ENCODE measurements at places on chromosomes 1 and 21. TPM values are rescaled to one million over a fixed set of nuclear protein-coding genes. Genes with fewer than 3 reads are reported as not detected.

The IL20 gene
- 0.31 TPM for total RNA-seq

The SDC3 gene
- 349 TPM for total RNA-seq

The OXCT2 gene
- not detected for total RNA-seq

The COL24A1 gene
- total RNA-seq: 2.0 TPM

The TNFSF4 gene
- 0.33 TPM for total RNA-seq

The TSSK3 gene
- 0.62 TPM for total RNA-seq

The NENF gene
- 45.8 TPM for total RNA-seq

The TENT5C gene
- total RNA-seq: 0.36 TPM

The UBE2J2 gene
- total RNA-seq: 28.9 TPM

The RHOU gene
- total RNA-seq: under 0.01 TPM

The CCDC27 gene
- not detected for total RNA-seq

The WNT3A gene
- total RNA-seq: not detected

The ANKRD45 gene
- under 0.01 TPM for total RNA-seq

The ANGPTL3 gene
- under 0.01 TPM for total RNA-seq

The FABP3 gene
- 0.69 TPM for total RNA-seq

The SPATA46 gene
- not detected for total RNA-seq

The TMEM52 gene
- total RNA-seq: 0.33 TPM

The C1orf122 gene
- total RNA-seq: 12.0 TPM

The CHIA gene
- total RNA-seq: not detected

The DNMT3L gene
- total RNA-seq: not detected

The LENEP gene
- total RNA-seq: 1.7 TPM

The TMEM125 gene
- not detected for total RNA-seq

The CYP4A22 gene
- total RNA-seq: not detected

The TXNDC12 gene
- 34.8 TPM for total RNA-seq

The WDR64 gene
- 0.34 TPM for total RNA-seq

The RHBDL2 gene
- not detected for total RNA-seq

The ZNF593OS gene
- not detected for total RNA-seq

The SF3B4 gene
- 17.3 TPM for total RNA-seq

The RAB7B gene
- total RNA-seq: 11.0 TPM

The KPRP gene
- total RNA-seq: not detected

The PADI3 gene
- not detected for total RNA-seq

The KIF14 gene
- total RNA-seq: 18.7 TPM

The SLC35F3 gene
- not detected for total RNA-seq

The OMA1 gene
- 40.3 TPM for total RNA-seq

The FNBP1L gene
- 14.5 TPM for total RNA-seq

The IFI44L gene
- total RNA-seq: 462 TPM

The VPS72 gene
- total RNA-seq: 47.6 TPM

The OR2T2 gene
- total RNA-seq: not detected

The MROH9 gene
- 1.1 TPM for total RNA-seq

The CCDC181 gene
- total RNA-seq: 0.33 TPM

The CRYBG2 gene
- total RNA-seq: not detected

The OR2T33 gene
- not detected for total RNA-seq

The LRRC7 gene
- total RNA-seq: not detected

The SPRR2G gene
- total RNA-seq: not detected

The WDTC1 gene
- total RNA-seq: 27.3 TPM

The CFHR3 gene
- total RNA-seq: not detected

The C1orf105 gene
- not detected for total RNA-seq

The GSTM5 gene
- total RNA-seq: 0.33 TPM

The TDRD10 gene
- 0.15 TPM for total RNA-seq

The ZBTB8A gene
- total RNA-seq: 8.3 TPM

The FGGY gene
- total RNA-seq: 7.7 TPM
